Subcutaneous adipose tissue (tissue), 4 donors: ENCODE measurements at places on chromosomes 13 and 19. TPM values are rescaled to one million over a fixed set of nuclear protein-coding genes. Genes with fewer than 3 reads are reported as not detected.

Gene ZNF345
- total RNA-seq: 8.1 TPM

Gene TJP3
- not detected for total RNA-seq

Gene ZNF550
- 8.1 TPM for total RNA-seq

Gene SULT2B1
- total RNA-seq: not detected

Gene CEACAM1
- 0.85 TPM for total RNA-seq

Gene GARIN5A
- not detected for total RNA-seq

Gene CDX2
- not detected for total RNA-seq

Gene NKPD1
- not detected for total RNA-seq

Gene ETV2
- 1.1 TPM for total RNA-seq

Gene MYO9B
- 72.0 TPM for total RNA-seq

Gene GJB2
- not detected for total RNA-seq

Gene ZNF285
- 2.6 TPM for total RNA-seq
